HFFc6 (cell line): ENCODE measurements at places on chromosomes 3 and 15.

- peak; percentile 43 for DNase-seq
Measured at GRCh38 chr3:39707314-39707909, 102.0 kb upstream of the MYRIP start.

- peak; percentile 7 for DNase-seq
Measured at GRCh38 chr15:40439960-40440742, 602 bp upstream of the BAHD1 start.

- no peak for DNase-seq
Measured at GRCh38 chr15:40714144-40714543, 19.2 kb downstream of the RAD51 start.

DNA sequence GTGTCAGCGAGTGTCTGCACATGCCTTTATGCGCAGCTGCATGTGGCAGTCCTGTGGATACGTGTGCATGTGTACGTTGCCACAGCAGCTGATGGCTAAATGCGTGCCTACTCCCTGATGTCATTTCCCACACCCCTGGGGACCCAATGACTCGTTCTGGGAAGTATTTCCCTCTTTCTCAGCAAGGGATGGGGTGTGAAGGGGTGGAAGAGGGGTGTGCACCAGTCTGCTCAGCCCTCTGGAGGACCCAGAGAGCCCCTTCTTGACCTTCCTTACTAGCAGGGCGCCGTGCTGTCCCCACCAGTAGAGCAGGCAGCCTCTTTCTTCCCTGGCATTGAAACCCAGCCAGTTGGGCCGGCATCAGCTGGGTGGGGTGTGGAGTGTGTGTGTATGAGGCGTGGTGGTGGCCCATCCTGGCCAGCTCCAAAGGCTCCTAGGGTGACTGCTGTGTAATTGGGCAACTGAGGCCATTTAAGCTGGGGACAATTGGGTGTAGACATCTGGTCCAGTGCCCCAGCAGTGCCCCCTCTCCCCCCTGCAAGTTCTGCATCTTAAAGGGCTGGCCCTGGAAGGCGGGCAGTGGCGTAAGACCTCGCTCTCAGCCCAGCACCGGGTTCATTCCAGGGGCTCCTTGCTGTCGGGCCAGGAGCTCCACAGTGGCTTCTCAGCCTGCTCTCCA is 19.2 kb downstream of the SNX33 start:
- peak; percentile 99 for DNase-seq

- DNase-seq = peak; percentile 52
Measured at GRCh38 chr3:152019508-152019907, 146.1 kb downstream of the SUCNR1 start.

DNA sequence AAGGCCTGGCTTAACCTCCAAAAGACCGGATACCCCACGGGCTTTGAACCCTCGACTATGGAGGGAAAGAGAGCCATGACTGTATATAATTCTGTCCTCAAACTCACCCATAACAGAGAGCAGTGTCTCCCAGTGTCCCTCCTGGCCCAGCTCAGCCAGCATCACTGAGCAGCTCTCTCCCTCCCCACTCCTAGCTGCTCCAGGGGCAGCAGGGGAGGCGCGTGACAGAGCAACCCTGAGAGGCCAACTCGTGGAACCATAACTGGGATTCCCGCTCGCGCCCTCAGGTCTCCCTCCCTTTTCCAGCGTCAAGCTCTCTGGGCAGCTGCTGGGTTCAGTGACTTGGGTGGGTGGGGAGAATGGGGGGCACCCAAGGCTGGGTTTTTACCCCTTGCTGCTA is 561 bp upstream of the CPLX3 start:
- DNase-seq = no peak

GRCh38 chr15:101046826-101047225 is 127.7 kb downstream of the LRRK1 start:
- DNase-seq = no peak

- DNase-seq = no peak
Measured at GRCh38 chr3:32128936-32129335, 22.5 kb downstream of the GPD1L start.

GRCh38 chr3:10780922-10781321 is 35.1 kb upstream of the SLC6A11 start:
- no peak for DNase-seq

DNA sequence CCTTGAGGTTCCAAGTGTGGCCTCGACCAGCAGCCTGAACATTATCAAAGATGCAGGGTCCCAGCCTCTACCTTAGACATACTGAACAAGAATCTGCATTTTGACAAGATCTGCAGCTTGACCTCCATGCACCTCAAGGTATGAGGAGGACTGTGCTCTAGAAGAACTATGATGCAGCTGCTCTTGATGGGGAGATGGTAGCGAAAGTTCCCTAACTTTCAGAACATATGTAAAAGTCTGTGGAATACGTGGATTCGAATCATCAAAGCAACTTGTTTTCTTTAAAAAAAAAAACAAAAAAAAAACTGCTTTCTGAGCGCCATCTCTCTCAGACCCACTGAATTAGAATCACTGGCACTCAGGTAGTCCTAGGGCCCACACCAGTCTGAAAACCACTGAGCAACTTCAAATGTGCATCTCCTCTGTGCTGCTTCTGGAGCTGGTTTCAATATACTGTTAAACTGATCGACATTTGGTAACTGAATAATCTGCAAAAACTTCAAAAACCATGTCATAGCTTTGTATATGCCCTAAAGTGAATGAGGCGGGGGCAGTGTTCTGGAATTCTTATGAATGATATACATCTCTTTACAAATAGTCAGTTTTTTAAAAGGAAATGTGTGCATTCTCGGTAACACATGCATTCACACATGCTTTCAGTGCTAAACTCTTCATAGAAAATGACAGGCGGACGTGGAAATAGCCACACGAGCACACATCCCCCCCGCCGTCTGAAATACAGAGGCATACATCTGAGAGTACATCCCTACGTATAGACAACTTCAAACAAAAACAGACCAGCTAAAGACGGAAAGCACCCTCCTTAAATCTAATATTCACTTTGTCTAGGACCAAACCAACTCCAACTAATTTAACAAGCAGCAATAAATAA is 128.8 kb downstream of the FOXP1 start:
- no peak for DNase-seq

DNA sequence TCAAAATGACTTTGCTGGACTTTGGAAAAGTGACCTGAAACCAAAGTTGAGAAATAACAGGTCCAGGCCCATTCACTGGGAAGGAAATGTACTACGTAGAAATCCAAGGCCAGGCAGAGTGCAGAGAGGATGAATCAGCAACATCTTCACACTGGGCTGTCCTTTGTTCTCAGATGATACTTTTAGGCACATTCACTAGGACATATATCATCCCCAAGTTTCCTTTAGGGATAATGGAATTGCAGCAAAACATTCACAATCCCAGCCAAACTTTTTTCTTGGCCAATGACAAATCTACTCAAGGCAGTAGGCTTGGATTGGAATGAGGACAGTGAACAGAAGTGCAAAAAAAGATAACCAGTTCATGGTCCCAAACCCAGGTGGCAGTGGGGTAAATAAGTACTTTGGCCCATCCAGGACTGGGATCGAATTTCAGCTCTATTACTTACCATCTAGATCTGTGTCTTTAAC is 75.1 kb downstream of the CLDN11 start:
- peak; percentile 60 for DNase-seq

GRCh38 chr3:120661106-120661905 is 20.7 kb downstream of the HGD start:
- no peak for DNase-seq

DNA sequence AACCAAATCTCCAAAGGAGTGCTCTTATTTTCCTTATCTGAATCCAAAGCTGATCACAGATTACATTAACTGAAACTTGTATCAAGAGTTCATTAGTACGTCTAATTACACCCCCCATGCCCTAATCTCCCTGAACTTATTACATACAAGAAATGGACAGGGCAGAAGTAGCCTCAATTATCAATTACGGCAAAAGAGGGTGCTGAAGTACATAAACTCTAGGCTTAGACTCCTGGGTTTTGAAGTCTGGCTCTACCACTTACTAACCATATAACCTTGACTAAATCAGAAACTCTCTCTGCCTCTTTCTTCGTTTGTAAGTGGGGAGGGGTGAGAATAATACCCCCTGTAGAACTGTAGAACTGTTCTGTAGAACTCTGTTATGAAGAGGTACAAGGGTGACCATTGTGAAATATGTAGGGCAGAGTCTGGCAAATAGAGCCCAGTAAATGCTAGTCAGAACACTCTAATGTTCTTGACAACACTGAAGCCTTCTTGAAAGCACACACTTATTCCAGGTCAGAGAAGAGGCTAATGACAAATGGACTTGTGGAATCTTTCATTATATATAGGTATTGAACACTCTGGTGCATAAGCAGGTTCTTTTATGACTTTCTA is 19.6 kb upstream of the OR5K4 start:
- peak; percentile 5 for DNase-seq
